ENCODE measurements at places on chromosomes 13 and 19.

DNA sequence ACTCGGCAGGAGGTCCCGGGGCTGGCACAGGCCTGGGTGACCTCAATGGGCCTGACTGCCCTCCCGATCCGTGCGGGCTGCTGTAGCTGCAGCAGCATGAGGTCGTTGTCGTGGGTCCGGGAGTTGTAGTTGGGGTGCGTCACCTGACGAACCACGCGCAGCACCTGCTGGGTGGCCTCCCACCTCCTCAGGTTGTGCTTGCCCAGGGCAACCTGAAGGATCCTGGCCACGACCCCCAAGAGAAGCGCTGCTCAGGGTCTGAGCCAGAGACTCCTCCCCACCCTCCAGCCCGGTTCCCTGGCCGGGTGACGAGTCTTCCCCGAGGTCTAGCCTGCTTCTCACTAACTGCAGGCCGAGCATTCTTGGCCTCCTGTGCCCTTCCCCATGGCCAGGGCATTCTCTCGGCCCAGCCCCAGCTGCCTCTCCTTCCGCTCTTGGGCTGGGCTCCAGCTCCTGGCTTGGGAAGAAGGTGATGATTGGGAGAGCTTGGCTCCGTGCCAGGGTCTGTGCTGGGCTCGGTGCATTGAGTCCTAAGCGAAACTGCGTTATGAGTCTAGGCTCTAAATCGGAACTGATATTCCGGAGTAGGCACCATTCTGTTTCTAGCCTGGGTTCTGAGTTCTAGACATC lies 3.1 kb downstream of the KLK14 start:
- no peak for DNase-seq

GRCh38 chr19:21617740-21618339 lies 112.4 kb downstream of the ZNF429 start:
- no peak for DNase-seq

GRCh38 chr13:112768795-112769481 lies 79.1 kb downstream of the ATP11A start:
- DNase-seq, result no peak

DNA sequence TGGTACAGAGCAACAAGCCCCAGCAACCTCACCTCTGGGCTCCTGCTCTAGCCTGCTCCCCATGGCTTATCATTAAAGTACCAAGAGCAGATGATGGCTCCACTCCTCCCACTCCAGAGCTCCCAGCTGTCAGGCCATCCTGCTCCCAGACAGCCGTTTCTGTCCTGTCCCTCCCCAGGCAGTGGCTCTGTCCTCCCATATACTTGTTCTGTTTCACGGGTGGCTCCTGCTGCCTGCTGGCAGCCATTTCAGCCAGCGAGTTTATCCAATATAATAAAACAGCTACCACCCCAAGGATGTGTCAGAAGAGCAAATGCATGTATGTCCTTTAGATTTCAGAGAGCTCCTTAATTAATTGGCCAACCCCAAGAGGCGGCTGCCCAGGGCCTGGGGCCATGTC lies 79.4 kb upstream of the VSTM2B start:
- DNase-seq, result no peak

DNA sequence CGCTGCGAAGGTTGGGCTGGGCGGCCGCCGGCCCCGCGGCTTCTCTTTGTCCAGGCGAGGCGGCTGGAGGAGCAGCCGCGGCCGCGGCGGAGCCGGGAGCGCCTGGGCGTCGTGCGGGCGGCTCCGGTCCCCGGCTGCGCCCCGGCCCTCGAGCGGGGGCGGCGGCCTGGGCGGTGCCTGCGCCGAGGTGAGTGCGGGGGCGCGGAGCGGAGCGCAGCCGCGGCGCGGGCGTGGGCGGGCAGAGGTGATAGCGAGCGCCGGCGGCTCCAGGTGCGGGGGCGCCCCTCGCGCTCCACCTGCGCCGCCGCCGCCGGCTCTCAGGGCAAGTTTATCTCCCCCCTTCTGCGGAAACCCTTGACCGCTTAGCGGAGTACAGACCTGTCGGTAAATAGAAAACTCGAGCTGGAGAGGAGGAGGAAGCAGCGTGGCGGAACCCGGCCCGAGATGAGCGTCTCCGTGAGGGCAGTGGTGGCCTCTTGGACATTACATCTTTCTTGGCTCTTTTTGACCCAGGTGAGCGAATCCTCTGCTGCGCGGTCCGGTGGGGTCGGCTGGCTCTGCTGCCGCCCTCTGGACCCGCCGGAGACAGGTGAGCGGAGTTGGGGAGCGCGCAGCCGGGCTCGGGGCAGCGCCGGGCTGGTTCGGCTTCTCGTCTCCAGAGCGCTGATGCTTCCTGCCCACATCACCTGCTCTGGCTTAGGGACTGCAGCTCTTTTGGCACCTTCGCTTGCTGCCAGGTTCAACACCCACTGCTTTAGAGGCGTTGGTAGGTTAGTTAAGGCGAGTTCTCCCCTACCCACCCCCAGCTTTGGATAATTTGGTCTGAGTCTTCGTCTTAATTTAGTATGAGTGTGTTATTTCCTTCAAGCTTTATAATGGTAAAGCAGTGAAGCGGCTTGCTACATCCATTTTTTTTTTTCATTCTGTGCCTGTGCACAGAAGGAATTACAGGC lies at the start of gene MTUS2:
MTUS2 (plus strand) TSS at position 241 of the 953 bp plus-strand sequence.
- peak; percentile 13 for DNase-seq

DNA sequence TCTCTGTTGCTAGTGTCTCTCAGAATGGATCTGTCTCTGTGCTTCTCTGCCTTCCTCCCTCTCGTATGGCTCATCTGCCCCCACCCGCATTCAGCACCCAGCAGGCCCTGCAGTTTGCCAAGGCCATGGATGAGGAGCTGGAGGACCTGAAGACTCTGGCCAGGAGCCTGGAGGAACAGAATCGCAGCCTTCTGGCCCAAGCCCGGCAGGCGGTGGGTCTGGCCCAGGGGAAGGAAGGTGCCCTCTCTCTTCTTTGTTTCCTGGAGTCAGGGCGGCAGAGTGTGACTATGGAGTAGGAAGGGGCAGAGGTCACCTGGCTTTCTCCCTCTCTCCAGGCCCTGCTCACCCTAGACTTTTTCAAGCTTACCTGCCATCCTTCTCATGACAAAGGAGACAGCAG lies 10.9 kb downstream of the KASH5 start:
- no peak for DNase-seq

- DNase-seq, result no peak
These were observed 20.3 kb downstream of the C2CD4C start for GRCh38 chr19:388691-389090.

DNA sequence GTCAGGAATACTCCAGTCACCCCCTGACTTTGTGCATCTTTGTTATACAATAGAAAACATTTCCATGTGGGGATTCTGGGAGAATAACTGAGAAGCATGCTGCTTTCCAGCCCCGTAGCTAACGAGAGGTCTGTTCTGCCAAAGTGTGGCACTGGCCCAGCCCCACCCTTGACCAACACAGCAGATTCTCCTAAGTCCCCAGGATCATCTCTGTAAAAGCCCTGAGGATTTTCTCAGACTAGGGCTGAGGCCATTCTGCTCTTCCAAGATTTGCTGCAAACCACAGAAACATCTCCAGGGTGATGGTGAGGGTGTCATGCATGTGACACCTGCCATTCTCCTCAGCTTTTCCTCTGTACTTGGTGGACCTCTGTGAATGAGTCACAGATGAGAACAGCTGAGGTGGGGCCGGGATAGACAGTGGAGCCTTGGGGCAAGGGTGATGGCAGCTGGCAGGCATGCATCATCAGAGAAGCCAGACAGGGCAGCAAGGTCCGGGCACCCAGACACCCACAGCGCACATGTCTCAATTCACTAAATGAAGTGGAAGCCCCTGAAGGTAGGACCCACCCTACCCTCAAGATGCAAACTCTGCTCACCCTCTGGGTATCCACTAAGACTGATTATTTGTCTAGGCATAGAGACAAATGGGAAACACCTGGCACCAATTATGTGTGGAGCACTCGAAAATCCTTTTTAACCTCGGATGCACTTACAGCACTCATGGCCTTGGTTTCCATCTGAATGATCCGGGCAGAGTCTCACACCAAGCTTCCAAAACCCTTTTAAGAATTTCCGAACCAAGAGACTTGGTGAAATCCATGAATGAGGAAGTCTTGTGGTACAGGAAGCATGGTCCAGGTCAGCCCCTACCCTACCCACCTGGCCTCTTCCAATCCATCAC lies 20.1 kb upstream of the DOCK9 start:
- DNase-seq, result no peak

- DNase-seq, result no peak
These were observed 227.9 kb upstream of the ARGLU1 start for GRCh38 chr13:106795847-106796246.

- DNase-seq, result no peak
These were observed 25.3 kb downstream of the RNASEH2B start for GRCh38 chr13:50934735-50935435.

GRCh38 chr13:39379667-39380655 lies 223.0 kb downstream of the LHFPL6 start:
- no peak for DNase-seq

- no peak for DNase-seq
These were observed 5.5 kb downstream of the MAB21L1 start for GRCh38 chr13:35470671-35471661.

DNA sequence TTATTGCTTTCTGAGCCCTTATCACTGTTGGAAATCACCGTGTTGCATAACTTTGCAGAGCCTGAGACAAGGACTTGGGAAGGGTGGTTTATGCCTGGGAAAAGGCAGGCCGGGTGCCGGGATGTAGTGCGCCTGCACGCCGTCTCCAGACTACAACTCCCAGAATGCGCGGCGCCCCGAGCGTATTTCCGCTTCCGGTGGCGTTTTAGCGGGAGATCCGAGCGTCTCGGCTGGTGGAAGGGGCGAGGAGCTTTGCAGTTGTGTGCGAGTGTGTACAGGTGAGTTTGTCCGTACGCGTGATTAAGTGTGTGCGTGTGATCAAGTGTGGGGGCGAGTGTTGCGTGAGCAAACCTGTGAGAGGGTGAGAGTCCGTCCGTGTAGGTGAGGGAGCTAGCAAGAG lies 75.4 kb downstream of the PEG3 start:
- no peak for DNase-seq

- DNase-seq, result no peak
These were observed 17.1 kb downstream of the PCCA start for GRCh38 chr13:100106005-100106404.

- DNase-seq, result no peak
These were observed 1.8 kb upstream of the ZNF557 start for GRCh38 chr19:7067716-7068115.

DNA sequence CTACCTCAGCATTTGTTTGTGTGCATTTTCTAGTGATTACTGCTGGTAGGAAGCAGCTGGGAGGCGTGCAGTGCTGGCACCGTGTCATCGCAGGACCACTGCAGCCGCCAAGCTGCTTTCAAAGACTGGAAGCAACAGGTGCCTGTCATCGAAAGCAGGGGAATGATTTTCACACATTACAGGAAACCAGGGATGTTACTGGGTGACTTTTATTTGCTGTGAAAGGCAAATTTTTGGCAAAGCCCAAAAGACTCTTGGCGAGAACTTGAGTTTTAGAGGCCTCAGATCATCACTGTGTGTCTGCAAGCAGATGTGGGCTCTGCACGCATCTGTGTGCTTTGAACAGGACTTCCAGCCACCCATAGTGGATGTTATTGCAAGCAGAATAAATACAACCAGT lies 176.4 kb downstream of the FLT1 start:
- DNase-seq, result no peak

- DNase-seq, result no peak
These were observed 15.1 kb upstream of the BICRA start for GRCh38 chr19:47593860-47594259.

GRCh38 chr13:95197548-95197947 lies 103.7 kb downstream of the ABCC4 start:
- DNase-seq, result no peak

- DNase-seq, result no peak
These were observed 8.2 kb downstream of the ATP11A start for GRCh38 chr13:112697756-112698655.
